ENCODE measurements at places on chromosomes 7 and 10.

GRCh38 chr7:155258226-155258560 lies 39.5 kb upstream of the INSIG1 start:
- DNase-seq = no peak

DNA sequence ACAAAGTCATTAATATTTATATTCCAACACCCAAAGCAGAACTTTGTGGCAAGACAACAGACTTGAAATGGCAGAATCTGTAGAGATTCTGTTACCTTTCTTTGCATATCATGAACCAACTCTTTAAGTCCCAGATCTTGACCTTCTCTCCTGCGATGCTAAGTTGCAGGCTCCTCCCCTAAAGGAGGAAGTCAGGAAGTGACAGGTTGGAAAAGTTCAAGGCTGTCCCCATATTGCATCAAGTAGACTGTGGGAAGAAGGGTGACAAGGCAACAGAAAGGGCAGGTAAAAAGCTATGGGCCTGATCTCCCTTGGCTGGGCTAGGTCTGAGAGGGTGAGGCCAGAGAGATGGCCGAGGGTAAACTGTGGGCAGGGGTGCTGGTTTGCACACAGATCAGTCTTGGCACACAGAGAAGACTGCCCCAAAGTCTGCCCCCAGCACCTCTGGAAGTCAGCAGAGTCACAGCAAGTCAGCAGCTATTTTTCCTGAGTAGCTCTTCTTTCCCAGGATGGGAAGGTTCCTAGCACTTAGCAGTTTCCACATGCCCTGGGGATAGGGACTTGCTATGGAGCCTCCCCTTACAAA lies 115.1 kb downstream of the RAPGEF5 start:
- DNase-seq = no peak

GRCh38 chr7:108232076-108232475 lies 101.9 kb upstream of the LAMB4 start:
- DNase-seq = no peak

DNA sequence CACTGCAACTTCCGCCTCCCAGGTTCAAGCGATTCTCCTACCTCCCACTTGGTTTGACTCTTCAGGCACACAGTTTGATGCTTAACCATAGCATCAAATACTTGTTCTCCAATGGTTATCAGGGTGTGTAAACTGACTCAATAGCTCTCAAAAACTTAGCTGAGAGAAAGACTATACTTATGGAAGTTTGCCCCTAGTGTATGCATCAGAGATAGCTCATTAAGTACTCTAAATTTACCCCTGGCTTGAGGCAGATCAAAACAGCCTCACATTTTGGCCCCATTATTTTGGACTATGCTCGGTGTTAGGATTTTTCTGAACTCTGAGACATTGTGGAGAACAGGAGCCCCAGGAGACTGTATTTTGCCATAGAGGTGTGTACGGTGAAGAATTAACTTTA lies 40.8 kb upstream of the SLC35B4 start:
- DNase-seq = no peak

GRCh38 chr7:42198974-42199668 lies 37.9 kb downstream of the GLI3 start:
- no peak for DNase-seq

DNA sequence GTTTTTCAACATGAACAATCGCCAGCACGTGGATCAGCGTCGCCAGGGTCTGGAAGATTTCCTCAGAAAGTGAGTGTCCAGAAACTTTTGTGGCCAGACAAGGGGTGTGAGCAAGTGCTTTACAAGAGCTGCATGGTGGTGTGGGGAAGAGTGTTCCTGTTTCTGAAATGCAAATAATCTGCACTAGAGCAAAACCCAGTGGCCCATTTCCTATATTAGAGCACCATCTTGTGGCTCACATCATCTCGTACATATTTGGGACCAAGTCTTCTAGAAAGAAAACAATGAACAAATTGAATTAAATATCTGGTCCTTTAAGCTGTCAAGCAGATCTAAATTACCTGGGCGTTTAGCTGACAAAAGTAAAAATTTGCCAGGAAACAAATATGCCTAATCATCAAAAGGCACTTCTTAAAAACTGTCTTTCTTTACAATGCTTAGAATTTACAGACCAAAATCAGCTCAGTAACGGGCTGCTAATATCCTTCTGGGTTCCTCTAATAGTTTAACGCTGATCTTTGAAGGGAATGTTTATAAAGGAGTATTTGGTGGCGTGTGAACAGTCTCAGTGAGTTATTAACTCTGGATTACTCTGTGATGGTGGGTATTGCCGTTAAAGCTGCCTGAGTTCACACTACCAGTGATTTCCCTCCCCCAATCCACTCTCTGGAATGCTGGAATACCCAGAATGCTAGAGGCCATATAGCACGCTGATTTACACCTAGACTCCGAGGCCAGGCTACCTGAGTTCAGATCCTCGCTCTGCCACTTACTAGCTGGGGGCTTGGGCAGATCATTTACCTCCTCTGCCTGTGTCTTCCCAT lies 73.6 kb downstream of the SNX10 start:
- peak; percentile 54 for DNase-seq

GRCh38 chr7:148709014-148709413 lies 10.3 kb downstream of the CUL1 start:
- no peak for DNase-seq

DNA sequence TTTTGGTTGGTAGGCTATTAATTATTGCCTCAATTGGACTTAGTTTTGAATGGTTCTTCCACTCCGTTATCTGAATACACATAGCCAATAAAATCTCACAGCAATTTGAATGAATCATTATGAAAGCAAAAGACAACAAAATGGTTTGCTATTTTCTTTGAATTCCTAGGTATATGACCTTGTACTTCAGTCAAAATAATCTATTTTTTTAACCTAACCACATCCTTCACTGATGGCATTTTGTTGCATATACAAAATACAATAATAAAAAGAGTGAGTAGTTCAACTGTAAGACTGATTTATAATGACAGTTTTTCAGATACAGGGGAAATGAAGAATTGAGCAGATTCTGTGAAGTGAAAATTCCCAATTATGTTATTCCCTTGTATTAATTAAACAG lies 433.1 kb downstream of the HTR7 start:
- no peak for DNase-seq

- no peak for DNase-seq
These were observed 55.3 kb upstream of the FAM204A start for GRCh38 chr10:118397391-118397790.

DNA sequence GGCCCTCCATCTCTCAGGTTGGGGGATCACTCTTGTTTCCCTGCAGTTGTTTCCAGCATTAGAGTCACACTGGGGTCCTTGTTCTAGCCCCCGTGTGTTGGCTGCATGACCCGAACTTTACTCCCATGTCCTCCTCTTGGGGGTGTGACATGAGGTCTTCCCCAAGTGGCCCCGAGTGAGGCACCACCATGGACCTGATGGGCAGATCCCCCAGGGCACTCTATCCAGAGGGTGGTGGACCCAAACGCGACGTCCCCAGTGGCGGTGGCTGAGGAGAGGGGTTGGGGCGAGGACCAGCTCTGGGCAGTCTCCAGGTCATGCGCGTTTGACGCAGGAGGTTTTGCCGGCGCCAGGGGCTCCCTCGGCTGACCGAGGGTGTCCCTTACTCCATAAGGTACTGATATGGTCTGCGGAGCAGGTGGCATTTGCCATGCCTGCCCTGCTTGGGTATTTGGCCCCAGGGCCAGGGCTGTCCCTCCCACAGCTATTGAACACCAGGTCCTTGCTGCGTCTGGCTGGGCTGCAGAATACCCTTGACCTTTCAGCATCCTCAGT lies 131.9 kb downstream of the LHPP start:
- no peak for DNase-seq

- DNase-seq = no peak
These were observed 2.1 kb upstream of the AGR3 start for GRCh38 chr7:16883918-16884317.

DNA sequence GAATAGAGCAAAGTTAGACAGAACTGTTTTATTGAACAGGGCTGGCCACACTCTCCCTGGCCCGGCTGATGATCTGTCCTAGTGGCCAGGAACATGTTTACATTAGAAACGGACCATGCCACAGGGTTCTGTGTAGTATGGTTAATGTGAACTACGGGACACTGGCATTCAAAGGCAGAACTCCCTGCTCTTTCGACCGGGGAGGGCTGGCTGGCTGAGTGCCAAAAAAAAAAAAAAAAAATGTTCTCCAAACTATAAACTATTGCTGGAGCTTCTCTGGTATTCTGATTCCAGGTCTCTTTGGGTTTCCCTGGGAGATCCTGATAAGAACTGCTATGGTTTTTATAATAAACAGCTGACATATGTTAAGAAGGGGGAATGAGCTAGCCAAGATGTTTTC lies 1262.6 kb upstream of the SORCS1 start:
- DNase-seq = no peak

DNA sequence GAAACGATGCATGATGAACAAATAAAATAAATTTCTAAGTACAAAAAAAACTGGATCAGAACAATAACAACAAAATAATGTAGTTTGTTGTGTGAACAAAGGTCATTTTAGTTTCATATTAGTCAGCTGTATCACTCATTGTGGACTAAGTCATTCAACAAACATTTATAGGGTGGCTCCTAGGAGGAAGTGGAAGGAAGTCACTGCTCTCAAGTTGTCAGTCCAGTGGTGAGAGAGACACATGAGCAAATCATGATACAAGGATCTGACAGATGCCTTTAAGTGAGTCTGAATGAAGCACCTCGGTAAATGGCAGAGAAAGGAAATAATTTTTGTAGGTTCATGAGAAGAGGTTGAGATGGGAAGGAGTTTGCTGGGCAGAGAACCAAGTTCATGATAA lies 56.8 kb downstream of the EPDR1 start:
- DNase-seq = no peak

DNA sequence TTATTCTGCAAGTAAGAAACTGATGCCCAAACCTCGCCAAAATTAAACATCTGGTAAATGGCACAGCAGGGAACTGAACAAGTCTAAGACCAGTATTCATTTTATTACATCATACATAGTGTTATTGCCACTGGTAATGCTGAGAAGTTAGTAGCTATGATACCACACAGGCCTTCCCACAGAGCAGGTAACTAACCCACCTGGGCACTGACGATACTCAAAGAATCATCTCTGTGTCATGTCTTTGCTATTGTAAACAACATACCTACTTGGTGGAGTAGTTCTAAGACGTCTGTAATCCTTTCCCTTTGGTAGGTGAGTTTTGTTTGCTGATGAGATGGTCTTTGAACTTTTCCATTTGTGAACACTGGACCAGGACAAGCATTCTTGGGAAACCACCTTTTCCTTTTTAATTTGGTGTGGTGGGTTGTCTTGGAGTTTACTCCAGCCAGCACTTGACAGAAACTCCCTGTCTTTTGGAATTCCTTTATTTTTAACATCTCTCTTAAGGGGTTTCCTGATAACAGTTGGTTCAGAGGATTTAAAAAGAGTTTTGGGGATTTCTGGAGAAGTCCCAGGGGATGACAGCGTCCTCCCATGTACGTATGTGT lies 40.9 kb downstream of the PDSS1 start:
- DNase-seq = no peak

- DNase-seq = peak; percentile 26
These were observed 36.7 kb downstream of the PFKFB3 start for GRCh38 chr10:6239213-6239991.

- no peak for DNase-seq
These were observed 91.5 kb downstream of the KMT2C start for GRCh38 chr7:152344253-152344652.

DNA sequence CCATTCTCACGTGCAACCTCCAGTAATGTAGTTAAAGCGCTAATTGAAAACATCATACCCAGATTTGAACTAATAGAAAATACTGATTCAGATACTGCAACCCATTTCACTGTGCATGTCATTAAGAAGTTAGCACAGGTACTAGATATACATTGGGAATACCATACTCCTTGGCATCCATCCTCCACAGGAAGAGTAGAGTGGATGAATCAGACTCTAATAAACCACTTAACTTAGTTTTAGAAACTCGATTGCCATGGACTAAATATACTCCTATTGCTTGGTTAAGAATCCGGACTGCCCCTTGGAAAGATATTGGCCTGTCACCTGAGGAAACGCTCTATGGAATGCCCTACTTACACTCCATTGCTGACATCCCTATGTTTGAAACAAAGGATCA lies 9.5 kb downstream of the AKR1B15 start:
- no peak for DNase-seq

GRCh38 chr10:131811630-131812403 lies 89.0 kb upstream of the PPP2R2D start:
- no peak for DNase-seq

DNA sequence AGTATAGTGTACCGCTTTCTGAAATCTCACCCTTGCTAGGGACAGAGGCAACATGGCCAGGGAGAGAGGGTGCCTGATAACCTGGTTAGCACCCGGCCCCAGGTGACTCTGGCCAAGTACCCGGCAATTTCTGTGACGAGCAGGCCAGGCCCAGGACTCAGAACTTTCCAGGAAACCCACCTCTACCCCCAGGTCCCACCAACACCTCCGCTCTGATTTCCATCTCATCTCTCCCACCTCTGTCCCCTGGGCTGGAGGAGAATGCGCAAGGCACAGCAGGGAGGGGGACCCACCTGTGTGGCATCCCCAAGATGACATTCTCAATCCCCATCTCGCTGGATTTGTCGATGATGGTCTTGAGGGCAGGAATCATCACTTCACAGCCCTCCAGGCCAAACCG lies 11.6 kb downstream of the OGDHL start:
- DNase-seq = peak; percentile 13

- no peak for DNase-seq
These were observed 292.4 kb upstream of the MYO3A start for GRCh38 chr10:25641595-25641994.

DNA sequence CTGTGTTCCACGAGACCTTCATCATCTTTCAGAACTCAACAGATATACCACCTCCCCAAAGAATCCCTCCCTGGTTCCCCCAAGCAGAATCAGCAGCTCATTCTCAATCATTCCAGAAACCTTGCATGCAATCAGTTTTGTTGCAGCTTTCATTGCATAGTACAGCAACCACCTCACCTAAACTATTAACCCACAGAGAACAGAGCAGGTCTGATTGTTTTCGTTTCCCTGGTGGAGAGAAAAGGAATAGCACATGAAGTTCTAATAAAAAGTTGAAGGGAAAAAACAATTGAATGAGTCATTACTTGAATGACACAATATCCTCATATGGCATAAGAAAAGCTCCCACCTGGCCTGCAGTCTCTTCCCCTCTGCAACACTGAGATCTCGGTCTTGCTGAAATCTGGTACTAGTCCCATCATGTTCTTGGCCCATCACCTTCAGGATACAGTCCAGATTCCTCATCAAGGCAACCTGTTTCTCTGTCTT lies 147.1 kb upstream of the GDF10 start:
- no peak for DNase-seq

Data from GM10248 (cell line).